ENCODE measurements at places on chromosomes 1 and 21. TPM values are rescaled to one million over a fixed set of nuclear protein-coding genes. Genes with fewer than 3 reads are reported as not detected.

DNA sequence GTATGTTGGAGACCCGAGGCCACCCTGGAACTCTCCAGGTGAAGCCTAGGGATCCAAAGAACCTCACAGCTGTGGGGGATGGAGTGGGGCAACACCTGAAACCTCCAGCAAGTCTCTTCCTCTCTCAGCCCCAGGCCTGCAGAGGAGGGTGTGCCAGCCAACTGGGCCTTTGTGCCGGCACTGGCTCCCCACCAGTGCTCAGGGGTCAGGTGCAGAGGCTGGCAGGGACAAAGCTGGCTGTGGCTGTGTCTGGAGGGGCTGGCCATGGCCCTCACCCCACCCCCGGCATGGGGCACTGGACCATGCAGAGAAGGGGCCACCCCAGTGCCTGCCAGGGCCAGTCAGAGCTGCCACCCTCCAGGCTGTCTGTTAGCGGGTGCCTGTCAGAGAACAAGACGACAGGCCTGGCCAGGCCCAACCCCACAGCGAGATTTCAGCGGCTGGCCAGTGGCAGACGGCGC is 3.9 kb downstream of the COL18A1 start:
- DNase-seq, result no peak
- peaks cover 41% of the 10 kb centered on the region for H3K4me1 ChIP-seq
- peaks cover 18% of the 10 kb centered on the region for H3K27me3 ChIP-seq
- H3K36me3 ChIP-seq, result no peaks in the 10 kb centered on the region
- no peak overlapping the region for H3K27ac ChIP-seq
- no peak overlapping the region for H3K4me3 ChIP-seq

The RCAN3 gene
- total RNA-seq, result 2.9 TPM

GRCh38 chr1:239438891-239439290 is 52.5 kb downstream of the CHRM3 start:
- H3K36me3 ChIP-seq, result no peaks in the 10 kb centered on the region
- no peak overlapping the region for H3K27ac ChIP-seq
- no peak overlapping the region for H3K4me3 ChIP-seq
- DNase-seq, result no peak
- no peaks in the 10 kb centered on the region for H3K4me1 ChIP-seq

The FNDC5 gene
- total RNA-seq, result 0.89 TPM

The PGBD2 gene
- total RNA-seq, result 1.8 TPM

GRCh38 chr1:245500546-245500945 is 345.8 kb downstream of the KIF26B start:
- no peaks in the 10 kb centered on the region for H3K4me1 ChIP-seq
- H3K36me3 ChIP-seq, result no peaks in the 10 kb centered on the region
- no peaks in the 10 kb centered on the region for H3K27me3 ChIP-seq
- no peak overlapping the region for H3K4me3 ChIP-seq
- H3K27ac ChIP-seq, result no peak overlapping the region
- DNase-seq, result no peak

DNA sequence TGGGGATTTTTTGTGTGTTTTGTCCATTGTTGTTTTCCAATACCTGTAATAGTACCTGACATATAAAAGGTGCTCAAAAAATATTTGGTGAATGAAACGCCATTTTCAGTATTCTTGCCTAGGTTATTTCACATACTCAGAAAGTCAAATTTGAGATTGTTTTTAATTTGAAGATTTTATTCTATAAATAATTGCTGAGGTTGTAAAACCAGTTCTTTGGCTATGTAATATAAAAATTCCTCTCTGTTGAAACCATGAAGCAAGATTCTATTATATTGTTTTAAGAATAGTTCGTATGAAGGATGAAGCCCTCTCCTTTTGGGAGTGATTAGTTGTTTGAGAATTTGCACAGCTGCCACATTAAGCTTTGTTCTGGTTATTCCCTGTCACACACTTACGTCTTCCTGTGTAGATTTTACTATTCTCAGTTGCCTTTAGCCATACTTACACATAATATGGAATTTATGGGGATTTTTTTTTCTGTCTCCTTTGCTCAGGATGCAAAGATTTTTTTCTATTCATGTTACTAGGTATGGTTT is 60.2 kb upstream of the MPC2 start:
- H3K27ac ChIP-seq, result no peak overlapping the region
- H3K4me3 ChIP-seq, result no peak overlapping the region
- H3K27me3 ChIP-seq, result no peaks in the 10 kb centered on the region
- H3K36me3 ChIP-seq, result peaks cover 38% of the 10 kb centered on the region
- DNase-seq, result peak; percentile 6
- no peaks in the 10 kb centered on the region for H3K4me1 ChIP-seq

GRCh38 chr1:223212441-223212840 is 69.4 kb upstream of the TLR5 start:
- H3K36me3 ChIP-seq, result no peaks in the 10 kb centered on the region
- H3K4me1 ChIP-seq, result no peaks in the 10 kb centered on the region
- no peak overlapping the region for H3K27ac ChIP-seq
- no peaks in the 10 kb centered on the region for H3K27me3 ChIP-seq

The KIAA1614 gene
- total RNA-seq, result under 0.01 TPM

The CA6 gene
- total RNA-seq, result not detected

DNA sequence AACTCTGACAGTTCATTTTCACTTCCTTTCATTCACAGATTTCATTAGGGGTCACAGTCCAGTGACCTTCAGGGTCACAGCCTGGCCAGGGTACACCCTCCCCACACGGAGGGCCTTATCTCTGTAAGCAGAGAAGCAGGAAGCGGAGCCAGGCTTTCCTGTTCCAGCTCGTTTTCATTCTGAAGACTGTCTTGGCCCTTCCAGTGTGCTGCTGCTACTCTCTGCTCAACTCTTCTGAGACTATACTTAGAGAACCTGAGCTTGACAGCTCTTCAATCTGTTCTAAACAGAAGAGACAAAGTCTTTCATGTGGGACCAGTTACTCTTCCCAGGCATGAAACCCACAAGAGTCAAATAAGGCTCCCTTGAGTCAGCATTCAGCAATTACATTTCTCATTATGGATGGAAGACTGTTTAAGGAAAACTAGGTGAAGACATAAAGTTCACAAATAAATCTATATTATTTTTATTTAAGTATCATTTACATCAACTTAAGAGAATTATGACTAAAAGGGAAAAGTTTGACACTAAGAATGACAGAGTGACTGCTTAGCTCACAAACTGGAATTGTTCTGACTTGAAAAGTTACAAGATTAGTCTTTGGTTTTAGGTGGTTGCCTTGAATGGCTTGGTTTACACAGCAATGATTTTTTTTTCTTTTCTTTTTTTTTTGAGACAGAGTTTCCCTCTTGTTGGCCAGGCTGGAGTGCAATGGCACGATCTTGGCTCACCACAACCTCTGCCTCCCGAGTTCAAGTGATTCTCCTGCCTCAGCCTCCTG is 4.8 kb upstream of the TDRD10 start:
- peak; percentile 43 for DNase-seq
- peaks cover 10% of the 10 kb centered on the region for H3K4me1 ChIP-seq
- no peaks in the 10 kb centered on the region for H3K36me3 ChIP-seq
- no peak overlapping the region for H3K4me3 ChIP-seq

The SPATA1 gene
- total RNA-seq, result not detected

The HES2 gene
- not detected for total RNA-seq

GRCh38 chr1:16442941-16443340 is 2.4 kb downstream of the NECAP2 start:
- no peak for DNase-seq
- peaks cover 17% of the 10 kb centered on the region for H3K4me1 ChIP-seq
- H3K36me3 ChIP-seq, result peaks cover 37% of the 10 kb centered on the region
- H3K27me3 ChIP-seq, result no peaks in the 10 kb centered on the region
- H3K4me3 ChIP-seq, result no peak overlapping the region

DNA sequence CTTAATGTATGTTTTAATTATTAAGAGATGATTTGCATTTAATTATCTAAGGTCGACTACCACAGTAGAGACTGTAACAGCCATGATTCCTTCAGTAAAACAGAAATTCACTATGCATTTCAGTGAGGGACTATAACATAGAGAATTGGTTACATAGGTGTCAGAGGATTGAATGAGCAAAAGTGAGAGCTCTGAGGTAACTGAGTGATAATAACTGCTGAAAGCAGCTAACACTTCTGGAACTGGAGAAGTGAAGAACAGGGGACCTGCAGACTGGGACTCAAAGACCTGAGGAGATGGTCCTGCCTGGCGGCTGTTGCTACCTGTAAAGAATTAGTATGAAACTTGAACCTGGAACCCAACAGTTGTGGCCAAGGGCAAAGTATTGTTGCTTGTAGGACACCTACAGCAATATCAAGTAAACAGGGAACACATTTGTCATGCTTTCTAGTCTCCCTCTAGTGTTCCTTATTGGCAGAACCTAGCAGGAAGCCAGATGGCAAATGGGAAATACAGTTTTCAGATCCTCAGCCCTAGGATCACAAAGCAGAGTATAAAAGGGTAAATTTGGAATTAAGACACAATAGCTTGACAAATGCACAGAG is 110.6 kb downstream of the HS2ST1 start:
- DNase-seq, result no peak
- H3K4me3 ChIP-seq, result no peak overlapping the region
- no peaks in the 10 kb centered on the region for H3K4me1 ChIP-seq
- no peaks in the 10 kb centered on the region for H3K27me3 ChIP-seq

GRCh38 chr1:229410692-229411433 is 23.0 kb downstream of the ACTA1 start:
- DNase-seq, result peak; percentile 71
- peak overlapping the region; percentile 66 for H3K27ac ChIP-seq
- peaks cover 39% of the 10 kb centered on the region for H3K4me1 ChIP-seq

The RNU5D-1 gene
- total RNA-seq, result not detected

The CDC42SE1 gene
- 28.1 TPM for total RNA-seq

The SPAG17 gene
- total RNA-seq, result under 0.01 TPM

- H3K4me3 ChIP-seq, result no peak overlapping the region
- peaks cover 14% of the 10 kb centered on the region for H3K27me3 ChIP-seq
- DNase-seq, result no peak
- H3K4me1 ChIP-seq, result peaks cover 10% of the 10 kb centered on the region
- no peaks in the 10 kb centered on the region for H3K36me3 ChIP-seq
These were observed 18.6 kb downstream of the CD247 start for GRCh38 chr1:167499664-167500101.

GRCh38 chr1:209391792-209392191 is 191.7 kb upstream of the CAMK1G start:
- H3K4me3 ChIP-seq, result no peak overlapping the region
- H3K4me1 ChIP-seq, result no peaks in the 10 kb centered on the region
- no peaks in the 10 kb centered on the region for H3K27me3 ChIP-seq
- DNase-seq, result no peak

The AGPAT3 gene
- 41.5 TPM for total RNA-seq

- H3K36me3 ChIP-seq, result no peaks in the 10 kb centered on the region
- no peak overlapping the region for H3K4me3 ChIP-seq
- no peaks in the 10 kb centered on the region for H3K4me1 ChIP-seq
- H3K27me3 ChIP-seq, result no peaks in the 10 kb centered on the region
These were observed 159.7 kb downstream of the DISP1 start for GRCh38 chr1:222974496-222974895.

The HSPA6 gene
- total RNA-seq, result not detected

The MAP3K21 gene
- total RNA-seq, result 44.9 TPM

DNA sequence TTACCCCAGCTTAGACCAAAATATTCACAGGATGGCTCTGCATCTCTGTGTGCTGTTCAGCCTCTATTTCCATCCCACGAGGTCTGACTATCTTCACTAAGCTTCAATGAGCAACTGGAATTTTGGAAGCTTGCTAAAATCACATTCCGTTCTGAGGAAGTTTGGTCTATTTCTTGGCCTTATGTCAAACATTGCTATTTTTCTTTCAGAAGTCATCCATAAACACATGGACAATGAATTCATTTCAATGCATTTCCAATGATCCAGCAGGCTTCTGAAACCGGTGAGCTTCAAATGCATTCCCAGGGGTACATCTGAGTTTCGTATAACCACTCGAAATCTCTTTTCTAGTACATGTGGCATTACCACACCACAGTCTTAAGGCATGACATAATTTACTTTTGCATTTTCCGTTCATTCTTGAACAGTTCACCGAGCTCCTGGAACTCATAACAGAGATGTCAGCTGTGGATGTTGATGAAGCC is 294.1 kb upstream of the KAZN start:
- no peaks in the 10 kb centered on the region for H3K36me3 ChIP-seq
- H3K27ac ChIP-seq, result peak overlapping the region; percentile 42
- no peaks in the 10 kb centered on the region for H3K27me3 ChIP-seq
- no peak overlapping the region for H3K4me3 ChIP-seq
- H3K4me1 ChIP-seq, result no peaks in the 10 kb centered on the region

DNA sequence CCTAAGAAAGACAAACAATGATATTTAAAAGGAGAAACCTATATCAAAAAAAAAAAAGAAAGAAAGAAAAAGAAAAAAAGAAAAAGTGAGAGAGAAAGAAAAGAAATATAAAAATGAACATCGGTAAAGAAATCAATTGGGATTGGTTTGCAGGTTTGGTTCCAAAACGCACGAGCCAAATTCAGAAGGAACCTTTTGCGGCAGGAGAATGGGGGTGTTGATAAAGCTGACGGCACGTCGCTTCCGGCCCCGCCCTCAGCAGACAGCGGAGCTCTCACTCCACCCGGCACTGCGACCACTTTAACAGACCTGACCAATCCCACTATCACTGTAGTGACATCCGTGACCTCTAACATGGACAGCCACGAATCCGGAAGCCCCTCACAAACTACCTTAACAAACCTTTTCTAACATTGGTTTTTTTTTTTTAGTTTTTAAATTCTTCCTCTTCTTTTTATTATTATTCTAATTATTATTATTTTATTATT is 11.7 kb downstream of the LHX9 start:
- H3K27ac ChIP-seq, result no peak overlapping the region
- H3K27me3 ChIP-seq, result peaks cover 95% of the 10 kb centered on the region
- H3K36me3 ChIP-seq, result no peaks in the 10 kb centered on the region
- no peaks in the 10 kb centered on the region for H3K4me1 ChIP-seq
- no peak overlapping the region for H3K4me3 ChIP-seq

- no peak for DNase-seq
- H3K27ac ChIP-seq, result no peak overlapping the region
- peaks cover 3% of the 10 kb centered on the region for H3K27me3 ChIP-seq
- no peak overlapping the region for H3K4me3 ChIP-seq
- H3K4me1 ChIP-seq, result no peaks in the 10 kb centered on the region
These were observed 19.1 kb upstream of the PRDM16 start for GRCh38 chr1:3049905-3050304.

- H3K27me3 ChIP-seq, result no peaks in the 10 kb centered on the region
- H3K36me3 ChIP-seq, result peaks cover 4% of the 10 kb centered on the region
- H3K4me1 ChIP-seq, result peaks cover 23% of the 10 kb centered on the region
- no peak for DNase-seq
These were observed 18.0 kb downstream of the KIAA0319L start for GRCh38 chr1:35539073-35539823.

The RAB7B gene
- not detected for total RNA-seq
